Hematopoietic multipotent progenitor cell (in vitro differentiated cells): ENCODE measurements at places on chromosomes 3 and 15. TPM values are rescaled to one million over a fixed set of nuclear protein-coding genes. Genes with fewer than 3 reads are reported as not detected.

CFAP161 gene
- total RNA-seq, result under 0.01 TPM

ZCWPW2 gene
- total RNA-seq, result under 0.01 TPM

NGLY1 gene
- 33.4 TPM for total RNA-seq

CD200R1 gene
- total RNA-seq, result 0.54 TPM

CAPN3 gene
- total RNA-seq, result 3.0 TPM

TCAIM gene
- total RNA-seq, result 12.7 TPM

MYH15 gene
- total RNA-seq, result under 0.01 TPM

THRB gene
- 5.7 TPM for total RNA-seq

LRRC31 gene
- total RNA-seq, result not detected

HTR3E gene
- total RNA-seq, result not detected

SQOR gene
- total RNA-seq, result 52.5 TPM
